ENCODE measurements at places on chromosomes 3 and 15. TPM values are rescaled to one million over a fixed set of nuclear protein-coding genes. Genes with fewer than 3 reads are reported as not detected.

PCLAF gene
- 3.5 TPM for total RNA-seq

GP5 gene
- under 0.01 TPM for total RNA-seq

COL6A6 gene
- total RNA-seq = 5.0 TPM

C2CD4A gene
- total RNA-seq = 0.12 TPM

TM4SF4 gene
- not detected for total RNA-seq

ZNF660 gene
- total RNA-seq = 1.3 TPM

ATP8B4 gene
- total RNA-seq = 0.43 TPM

SAXO2 gene
- total RNA-seq = 0.51 TPM

CELF6 gene
- total RNA-seq = 0.43 TPM

DUOXA2 gene
- not detected for total RNA-seq

GRAMD2A gene
- 0.12 TPM for total RNA-seq

PPIP5K1 gene
- total RNA-seq = 1.4 TPM

KCNAB1 gene
- total RNA-seq = 0.12 TPM

SERINC4 gene
- not detected for total RNA-seq

PLSCR5 gene
- total RNA-seq = not detected

CCNB2 gene
- 4.9 TPM for total RNA-seq

SGO1 gene
- 0.47 TPM for total RNA-seq

C15orf62 gene
- total RNA-seq = 0.34 TPM

PLXNB1 gene
- total RNA-seq = 34.4 TPM

CXCR6 gene
- total RNA-seq = not detected

ALG1L2 gene
- total RNA-seq = not detected

MYO5C gene
- total RNA-seq = 0.34 TPM

CIB1 gene
- 26.6 TPM for total RNA-seq

MAP1A gene
- 25.5 TPM for total RNA-seq

FOXB1 gene
- not detected for total RNA-seq

CYP11A1 gene
- 6.5 TPM for total RNA-seq

ITIH4 gene
- total RNA-seq = not detected

STXBP5L gene
- total RNA-seq = 0.70 TPM

GPR149 gene
- total RNA-seq = not detected

TM4SF18 gene
- total RNA-seq = under 0.01 TPM

BOC gene
- total RNA-seq = 49.4 TPM

STAB1 gene
- 1.4 TPM for total RNA-seq

RBMS3 gene
- total RNA-seq = 45.9 TPM

TMC3 gene
- under 0.01 TPM for total RNA-seq

OXSR1 gene
- total RNA-seq = 18.6 TPM

TMA7 gene
- 416 TPM for total RNA-seq

SCN11A gene
- 0.12 TPM for total RNA-seq

CHRD gene
- 1.5 TPM for total RNA-seq

GPD1L gene
- total RNA-seq = 5.7 TPM

SNTN gene
- total RNA-seq = not detected

LSAMP gene
- 6.8 TPM for total RNA-seq

VIPR1 gene
- 0.09 TPM for total RNA-seq

MED12L gene
- total RNA-seq = 0.26 TPM

SAMMSON gene
- not detected for total RNA-seq

CHSY1 gene
- 42.9 TPM for total RNA-seq

LRRC58 gene
- total RNA-seq = 21.7 TPM

MCTP2 gene
- total RNA-seq = 1.1 TPM

ATP13A5 gene
- total RNA-seq = not detected

TMEM40 gene
- not detected for total RNA-seq

ZNF502 gene
- total RNA-seq = 4.1 TPM

GOLGA8R gene
- total RNA-seq = 1.2 TPM

Measured in pericardium fibroblast (primary cell).